ENCODE measurements at places on chromosomes 6 and 20.

GRCh38 chr6:160188773-160189172 is 67.2 kb downstream of the SLC22A1 start:
- no peak for DNase-seq

- DNase-seq = peak; percentile 77
Observed at GRCh38 chr6:36679043-36679833, 724 bp downstream of the CDKN1A start.

DNA sequence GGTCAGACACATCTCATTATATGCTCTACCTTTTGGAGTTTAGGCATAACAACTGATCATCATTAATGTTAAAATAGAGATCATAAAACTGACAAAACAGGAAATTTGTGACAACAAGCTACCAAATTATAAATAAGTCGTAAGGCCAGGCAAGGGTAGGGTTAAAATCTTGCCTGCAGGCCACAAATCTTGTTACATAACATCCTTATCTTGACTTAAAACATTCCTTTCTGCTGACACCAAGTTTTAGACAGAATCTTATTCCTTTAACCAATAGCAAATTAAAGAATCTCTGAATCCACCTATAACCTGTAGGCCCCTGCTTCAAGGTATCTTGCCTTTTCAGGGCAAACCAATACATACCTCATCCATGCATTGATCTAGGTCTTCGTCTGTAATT is 32.5 kb upstream of the NKAIN2 start:
- DNase-seq = no peak

DNA sequence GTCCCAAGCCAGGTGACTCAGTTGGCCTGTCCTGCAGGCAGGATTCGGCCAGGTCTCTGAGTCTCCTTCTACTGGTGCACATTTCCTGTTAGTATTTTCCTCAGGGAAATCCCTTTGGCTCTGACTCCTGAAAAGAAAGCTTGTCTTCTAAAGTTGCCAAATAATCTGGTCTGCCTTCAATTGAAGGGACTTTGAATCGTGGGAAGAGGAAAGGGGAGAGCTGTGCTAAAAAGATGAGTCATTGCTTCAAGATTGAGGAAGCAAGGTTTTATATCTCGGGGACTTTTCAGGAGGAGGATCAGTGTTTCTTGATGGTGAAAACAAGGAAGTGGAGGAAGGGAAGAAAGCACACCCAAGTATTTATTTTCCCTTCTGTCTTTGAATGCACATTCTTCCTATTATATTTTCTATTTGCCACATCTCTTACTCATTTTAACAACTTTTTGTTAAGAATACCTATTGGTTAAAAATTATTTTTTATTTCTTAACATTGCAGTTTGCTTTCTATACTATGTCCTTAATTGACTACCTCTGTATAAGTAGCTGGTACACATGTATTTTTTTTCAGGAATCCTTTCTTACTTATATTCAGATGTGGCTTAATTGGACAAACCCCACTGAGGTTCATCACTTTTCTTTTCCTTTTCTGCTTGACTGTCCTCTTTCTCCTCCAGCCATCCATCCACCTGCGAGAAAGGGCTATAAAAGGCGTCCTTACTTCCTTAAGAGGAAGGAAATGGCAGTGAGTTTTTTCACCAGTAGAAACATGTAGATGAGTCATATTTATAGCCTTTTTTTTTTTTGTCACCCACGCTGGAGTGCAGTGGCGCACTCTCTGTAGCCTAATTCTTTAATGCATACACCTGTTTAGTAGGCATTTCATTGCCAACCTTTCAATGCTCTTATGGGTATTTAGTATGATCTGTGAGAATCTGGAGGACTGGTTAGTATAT is 15.0 kb upstream of the IFNGR1 start:
- peak; percentile 19 for DNase-seq

- DNase-seq = no peak
Observed at GRCh38 chr6:55174211-55175026, at the start of gene HCRTR2. HCRTR2 (plus strand) TSS chr6:55174515; CDS start chr6:55174588, 73 bp downstream.

- no peak for DNase-seq
Observed at GRCh38 chr20:35572838-35573237, 31.0 kb downstream of the ERGIC3 start.

DNA sequence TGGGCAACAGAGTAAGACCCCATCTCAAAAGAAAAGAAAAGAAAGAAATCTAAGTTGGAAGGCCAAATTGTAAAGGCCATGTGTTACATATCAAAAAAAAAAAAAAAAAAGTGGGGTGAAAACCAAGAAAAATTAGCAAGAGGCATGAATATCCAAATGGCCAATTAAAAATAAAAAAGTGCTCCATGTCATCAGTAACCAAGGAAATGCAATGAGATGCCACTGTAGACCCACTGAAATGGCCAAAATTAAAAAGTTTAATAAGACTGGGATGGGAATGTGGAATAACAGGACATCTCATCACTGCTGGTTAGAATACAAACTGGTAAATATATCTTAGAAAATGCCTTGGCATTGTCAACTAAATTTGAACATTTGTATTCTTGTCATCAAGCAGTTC is 30.1 kb upstream of the BCLAF1 start:
- DNase-seq = no peak

All from trophoblast cell (in vitro differentiated cells and primary cell).